ENCODE measurements at places on chromosomes 3 and 15.

DNA sequence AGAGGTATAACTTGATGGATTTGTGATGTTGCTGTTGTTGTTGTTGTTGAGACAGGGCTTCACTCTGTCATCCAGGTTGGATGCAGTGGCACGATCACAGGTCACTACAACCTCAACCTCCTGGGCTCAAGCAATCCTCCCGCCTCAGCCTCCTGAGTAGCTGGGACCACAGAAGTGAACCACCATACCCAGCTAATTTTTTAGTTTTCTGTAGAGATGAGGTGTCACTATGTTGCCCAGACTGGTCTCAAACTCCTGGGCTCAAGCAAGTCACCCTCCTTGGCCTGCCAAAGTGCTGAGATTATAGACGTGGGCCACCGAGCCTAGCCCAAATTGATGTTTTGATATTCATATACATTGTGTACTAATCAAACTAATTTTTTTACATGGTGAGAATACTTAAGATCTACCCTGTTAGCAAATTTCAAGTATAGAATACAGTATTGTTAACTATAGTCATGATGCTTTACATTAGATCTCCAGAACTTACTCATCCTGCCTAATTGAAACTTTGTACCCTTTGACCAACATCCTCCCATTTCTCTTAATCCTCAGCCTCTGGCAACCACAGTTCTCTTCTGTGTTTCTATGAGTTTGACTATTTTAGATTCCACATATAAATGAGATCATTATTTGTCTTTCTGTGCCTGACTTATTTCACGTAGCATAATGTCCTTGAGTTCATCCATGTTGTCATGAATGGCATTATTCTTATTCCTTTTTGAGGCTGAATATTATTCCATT is 23.2 kb downstream of the LMCD1 start:
- no peak for DNase-seq

GRCh38 chr3:173887888-173888287 is 490.3 kb downstream of the NLGN1 start:
- DNase-seq = no peak

DNA sequence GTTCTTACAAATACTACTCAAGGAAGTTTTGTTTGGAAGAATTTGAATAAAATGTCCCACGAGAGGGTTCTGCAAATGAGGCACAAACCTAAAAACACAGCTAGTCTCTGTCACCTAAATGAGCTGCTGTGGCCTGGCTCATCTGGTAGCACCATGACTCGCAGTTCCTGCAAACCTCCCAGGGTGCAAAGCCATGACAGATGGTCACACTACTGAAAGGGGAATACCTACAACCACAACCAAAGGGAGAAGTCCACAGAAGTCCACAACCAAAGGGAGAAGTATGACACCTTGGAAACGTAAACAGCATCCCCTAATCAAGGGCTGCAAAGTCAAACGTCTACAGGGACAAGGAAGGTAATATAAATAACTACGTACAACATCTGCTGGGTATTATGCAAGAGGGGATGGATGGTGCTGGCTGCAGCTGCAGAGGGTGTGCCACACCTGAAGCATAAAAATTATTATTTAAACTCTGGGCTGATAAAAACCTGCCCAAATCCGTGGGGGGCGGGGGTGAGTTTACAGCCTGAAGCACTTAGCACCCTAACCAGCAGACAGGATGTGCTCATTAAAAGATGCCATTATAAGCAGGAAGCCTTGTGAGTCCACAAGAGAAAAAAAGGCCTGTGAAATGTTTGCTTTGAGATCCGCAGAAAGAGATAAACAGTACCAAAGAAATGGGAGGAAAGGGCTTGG is 184.0 kb downstream of the MAGI1 start:
- peak; percentile 45 for DNase-seq

- DNase-seq = no peak
Measured at GRCh38 chr3:180575571-180575970, 26.4 kb upstream of the TTC14 start.

DNA sequence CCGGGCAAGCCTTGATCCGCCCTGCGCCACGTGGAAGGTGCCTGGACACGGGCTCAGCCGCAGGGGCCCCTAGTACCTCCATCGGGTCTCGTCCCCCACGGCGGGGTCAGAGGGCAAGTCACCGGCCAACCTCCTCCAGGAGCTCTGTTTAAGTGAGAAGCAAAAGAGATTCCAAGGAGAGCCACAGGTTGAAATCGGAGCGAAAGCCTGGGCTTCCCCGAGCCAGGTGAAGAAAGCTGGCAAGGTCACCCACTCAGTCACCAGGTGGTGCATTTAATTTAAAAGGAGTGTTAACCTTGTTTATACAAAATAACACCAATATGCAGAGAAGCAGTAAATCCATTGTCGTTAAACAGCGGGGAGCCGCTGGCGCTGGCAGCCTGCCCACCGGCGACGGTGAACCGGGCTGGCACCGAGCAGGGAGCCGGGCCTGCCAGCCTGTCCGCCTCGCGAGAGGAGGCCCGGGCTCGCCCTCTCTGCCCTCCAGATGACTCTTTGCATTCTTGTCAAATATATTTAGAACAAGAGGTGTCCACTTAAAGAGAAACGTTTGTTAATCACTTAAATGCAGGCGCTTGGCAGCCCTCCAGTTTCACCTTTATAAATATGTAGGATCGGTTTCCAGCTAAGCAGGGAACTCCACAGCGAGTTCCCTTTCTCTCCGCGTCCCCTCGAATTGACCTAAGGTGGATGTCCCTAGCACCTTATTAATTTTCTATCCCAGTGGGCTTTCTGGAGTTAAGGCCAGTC is 277.3 kb upstream of the NR2F2 start:
- DNase-seq = peak; percentile 7

GRCh38 chr3:55720614-55721013 is 233.5 kb upstream of the WNT5A start:
- DNase-seq = no peak

DNA sequence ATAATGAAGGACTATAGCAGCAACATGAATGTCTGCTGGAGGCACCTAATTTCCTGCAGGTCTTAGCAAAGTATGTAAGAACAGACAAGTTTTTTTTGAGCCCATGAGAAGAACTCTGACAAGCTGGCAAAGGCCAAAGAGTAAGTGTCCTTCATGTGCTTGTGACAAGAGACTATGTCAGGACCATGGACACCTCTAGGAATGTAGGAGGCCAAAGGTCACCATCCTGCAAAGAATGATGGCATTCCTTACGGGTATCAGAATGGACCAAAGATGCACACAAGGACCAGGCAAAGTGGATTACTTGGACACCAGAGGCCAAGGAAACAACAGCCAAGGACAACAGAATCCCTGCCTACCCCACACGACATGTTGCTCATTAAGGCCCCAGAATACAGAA is 858.5 kb upstream of the CFAP20DC start:
- no peak for DNase-seq
